NCI-H526 (cell line): ENCODE measurements at places on chromosomes 1 and 21.

DNA sequence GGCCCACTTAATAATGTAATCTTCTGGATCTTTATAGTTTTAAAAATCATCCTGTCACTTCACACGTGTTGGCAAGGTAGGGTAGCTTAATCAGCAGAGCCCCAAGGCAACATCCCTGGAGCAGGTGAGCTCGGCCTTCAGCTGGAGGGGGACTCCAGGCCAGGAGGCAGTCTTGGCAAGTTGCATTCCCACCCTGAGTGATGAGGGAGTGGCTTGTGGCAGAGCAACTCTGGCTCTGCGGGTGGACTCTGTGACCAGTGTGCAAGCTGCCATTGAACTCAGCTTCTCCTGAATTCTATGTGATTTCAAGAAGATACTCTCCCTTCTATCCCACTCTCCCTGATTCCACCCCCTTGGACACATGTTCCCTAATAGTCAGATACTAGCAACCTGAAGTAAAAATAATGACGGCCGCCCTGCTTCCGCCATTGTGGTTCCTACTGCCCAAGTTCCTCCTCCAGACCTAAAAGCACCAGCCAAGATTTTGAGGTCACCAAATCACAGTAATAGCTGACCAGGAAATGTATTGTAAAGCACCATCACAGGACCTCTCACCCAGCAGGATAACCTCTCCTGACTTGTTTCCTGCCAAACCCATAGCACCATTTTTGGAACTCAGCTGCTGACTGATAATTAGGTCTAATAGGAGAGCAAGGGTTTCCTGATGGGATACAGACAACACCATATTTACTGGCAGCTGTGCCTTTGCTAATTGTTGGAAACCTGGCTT is 11.5 kb upstream of the LYST start:
- no peak for DNase-seq

DNA sequence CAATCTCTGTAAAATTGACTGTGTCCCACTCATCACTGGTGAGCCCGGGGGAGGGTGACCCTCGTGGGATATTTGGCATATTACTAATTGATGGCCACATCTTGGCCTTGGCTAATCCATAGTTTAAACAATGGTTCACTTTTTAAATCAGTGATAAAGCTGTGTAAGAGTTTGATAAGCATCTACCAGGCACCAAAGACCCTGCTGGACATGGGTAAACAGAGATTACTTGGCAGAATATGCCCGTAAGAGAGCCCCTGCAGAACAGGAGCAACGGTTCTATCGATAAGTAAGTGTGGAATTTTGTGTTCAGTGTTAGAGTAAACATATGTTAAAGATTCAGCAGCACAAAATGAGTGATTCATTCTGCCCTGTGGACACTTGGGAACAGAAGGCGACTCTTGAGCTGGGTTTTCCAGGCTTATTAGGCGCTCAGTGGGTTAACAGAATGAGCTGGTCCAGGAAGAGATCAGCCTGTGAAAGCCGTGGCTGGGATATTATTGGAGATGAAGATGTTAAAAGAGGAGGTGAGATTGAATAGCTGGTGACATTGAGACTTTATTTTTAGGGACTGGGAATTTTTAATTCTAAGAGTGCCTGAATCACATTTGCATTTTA is 55.9 kb downstream of the CNST start:
- no peak for DNase-seq

DNA sequence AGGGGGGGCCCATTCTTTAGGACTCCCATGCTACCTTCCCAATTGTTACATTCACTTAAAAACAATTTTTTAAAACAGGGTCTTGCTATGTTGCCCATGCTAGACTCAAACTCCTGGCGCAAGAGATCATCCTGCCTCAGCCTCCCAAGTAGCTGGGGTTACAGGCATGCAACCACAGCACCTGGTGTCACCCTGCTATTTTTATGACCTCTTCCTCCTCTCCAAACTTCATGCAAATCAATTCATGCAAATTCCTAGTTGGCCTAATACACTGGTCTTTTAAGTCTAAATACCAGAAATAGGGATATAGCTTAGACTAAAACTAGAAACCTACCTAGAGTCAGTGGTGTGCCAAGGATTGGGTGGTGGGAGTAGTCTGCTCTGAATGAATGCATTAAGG is 30.1 kb downstream of the CDKN2C start:
- peak; percentile 85 for DNase-seq

- no peak for DNase-seq
These were observed 105.4 kb downstream of the SLC45A1 start for GRCh38 chr1:8423269-8423691.

GRCh38 chr1:70066711-70067110 is 138.7 kb downstream of the LRRC40 start:
- DNase-seq, result no peak

DNA sequence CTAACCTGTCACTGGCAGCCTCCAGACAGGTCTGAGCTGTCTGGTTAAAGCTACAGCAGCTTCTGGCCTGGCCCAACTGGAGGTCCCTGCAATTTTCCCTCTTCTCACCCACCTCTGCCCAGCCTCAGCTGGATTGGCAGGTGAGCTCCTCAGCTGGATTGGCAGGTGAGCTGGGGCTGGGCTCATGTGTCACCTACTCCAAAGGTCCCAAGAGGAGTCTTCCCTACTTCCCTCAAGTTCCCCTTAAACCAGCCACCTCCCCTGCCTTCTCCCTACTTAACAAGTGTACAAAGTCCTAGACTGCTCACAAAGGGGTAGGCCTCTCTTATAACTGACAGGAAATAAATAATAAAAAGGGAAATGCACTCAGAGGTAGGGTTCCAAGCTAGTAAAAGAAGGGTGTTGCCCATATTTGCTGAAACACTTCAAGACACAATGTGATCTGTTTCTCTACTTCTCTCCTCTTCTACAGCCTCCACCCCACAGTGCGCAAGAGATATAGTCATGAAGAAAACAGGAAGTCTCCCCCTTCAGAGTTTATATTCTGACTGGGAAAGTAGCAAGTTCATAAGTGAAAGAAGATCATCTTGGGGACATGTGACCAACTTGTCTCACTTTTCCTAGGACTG is at the start of gene GPA33:
Gene GPA33, minus strand, starts transcription at position 64 of the 629 bp plus-strand sequence. CDS start 90 bp downstream, outside the sequence.
- no peak for DNase-seq

GRCh38 chr1:85109475-85109874 is 61.2 kb upstream of the MCOLN3 start:
- peak; percentile 15 for DNase-seq

DNA sequence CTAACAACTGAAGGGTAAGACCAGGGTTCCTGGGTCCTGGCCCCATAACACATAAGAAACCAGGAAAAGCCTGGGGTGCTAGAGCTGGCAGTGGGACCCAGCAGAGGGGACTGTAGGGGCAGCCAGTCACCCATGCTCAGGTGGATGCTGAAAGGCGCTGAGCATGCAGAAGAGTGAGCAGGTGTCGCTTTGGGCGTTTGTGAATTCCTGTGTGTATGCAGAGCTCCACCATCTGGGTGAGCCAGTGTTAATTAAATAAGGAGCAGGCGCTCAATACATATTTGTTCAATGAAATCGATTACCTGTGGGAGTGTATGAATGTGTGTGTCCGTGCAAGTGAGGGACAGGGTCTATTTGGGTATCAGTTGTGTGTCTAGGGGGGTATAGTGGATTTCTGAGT is 499 bp downstream of the C1QA start:
- DNase-seq, result no peak

- no peak for DNase-seq
These were observed 53.0 kb downstream of the IER5 start for GRCh38 chr1:181141431-181141910.

DNA sequence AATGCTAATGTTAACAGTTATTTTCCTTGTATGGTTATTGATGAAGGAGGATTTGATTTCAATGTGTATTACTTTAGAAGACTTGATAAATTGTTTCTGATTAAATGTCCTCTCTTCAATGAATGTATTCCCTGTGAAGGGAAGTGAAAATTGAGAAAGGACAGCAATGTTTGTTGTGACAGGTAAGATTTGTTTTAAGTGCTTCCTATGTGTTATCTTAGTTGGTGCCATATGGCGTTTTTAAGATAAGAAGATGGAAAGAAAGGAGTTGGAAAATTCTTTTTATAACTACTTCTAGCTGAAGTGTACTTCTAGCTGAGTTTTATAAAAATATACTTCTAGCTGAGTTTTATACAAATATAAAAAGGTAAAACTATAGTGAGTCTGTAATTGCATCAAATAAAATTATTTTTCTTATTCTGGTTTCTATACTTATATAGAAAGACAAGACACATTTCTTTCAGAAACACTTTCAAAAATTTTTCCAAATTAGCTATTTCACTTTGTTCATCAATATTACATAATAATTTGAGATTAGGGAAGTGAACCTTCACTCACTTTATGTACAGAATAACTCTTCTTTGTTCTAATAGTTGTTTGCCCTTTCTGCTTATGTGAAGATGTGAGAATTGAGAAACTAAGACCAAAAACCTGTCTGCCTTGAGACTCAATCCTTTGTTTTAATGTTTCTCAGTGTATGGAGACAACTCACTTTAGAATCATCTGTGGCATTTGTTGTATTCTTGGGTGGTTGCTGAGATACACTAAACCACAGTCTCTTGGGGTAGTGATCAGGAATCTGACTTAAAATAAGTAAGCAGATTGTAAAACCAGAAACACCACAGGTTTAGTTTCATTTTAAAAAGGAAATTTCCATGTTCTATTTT is 382.9 kb upstream of the B3GALT2 start:
- DNase-seq, result no peak

DNA sequence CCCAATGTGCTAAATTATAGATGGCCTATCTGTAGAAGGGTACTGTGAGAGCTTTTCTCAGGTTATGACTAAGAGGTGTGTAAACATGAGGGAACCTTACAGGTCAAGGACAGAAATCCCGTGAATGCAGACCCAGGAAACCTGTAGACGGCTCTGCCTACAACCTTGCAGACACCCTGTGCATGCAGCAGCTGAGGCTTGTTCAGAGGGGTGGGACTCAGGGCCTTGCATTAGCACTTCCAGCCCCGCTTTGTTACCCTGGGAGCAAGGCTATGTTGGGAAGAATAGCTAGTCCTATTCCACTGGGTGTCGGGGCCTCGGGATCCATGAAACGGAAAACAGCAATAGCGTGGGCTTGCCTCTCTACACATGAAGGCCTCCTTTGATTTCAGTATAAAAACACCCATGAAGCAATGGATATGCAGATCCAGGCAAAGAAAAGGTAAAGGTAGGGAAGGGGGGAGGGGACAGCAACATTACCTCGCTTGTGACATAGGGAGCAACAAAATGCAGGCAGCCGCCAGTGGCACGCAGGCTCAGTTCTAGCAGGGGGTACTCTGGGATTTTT is 9.5 kb upstream of the NDUFS5 start:
- no peak for DNase-seq

GRCh38 chr1:209109001-209109785 is 474.3 kb upstream of the CAMK1G start:
- DNase-seq, result no peak

- peak; percentile 83 for DNase-seq
These were observed 70.8 kb upstream of the CASZ1 start for GRCh38 chr1:10867138-10867721.

- DNase-seq, result no peak
These were observed 37.4 kb downstream of the BTBD8 start for GRCh38 chr1:92117526-92117925.

DNA sequence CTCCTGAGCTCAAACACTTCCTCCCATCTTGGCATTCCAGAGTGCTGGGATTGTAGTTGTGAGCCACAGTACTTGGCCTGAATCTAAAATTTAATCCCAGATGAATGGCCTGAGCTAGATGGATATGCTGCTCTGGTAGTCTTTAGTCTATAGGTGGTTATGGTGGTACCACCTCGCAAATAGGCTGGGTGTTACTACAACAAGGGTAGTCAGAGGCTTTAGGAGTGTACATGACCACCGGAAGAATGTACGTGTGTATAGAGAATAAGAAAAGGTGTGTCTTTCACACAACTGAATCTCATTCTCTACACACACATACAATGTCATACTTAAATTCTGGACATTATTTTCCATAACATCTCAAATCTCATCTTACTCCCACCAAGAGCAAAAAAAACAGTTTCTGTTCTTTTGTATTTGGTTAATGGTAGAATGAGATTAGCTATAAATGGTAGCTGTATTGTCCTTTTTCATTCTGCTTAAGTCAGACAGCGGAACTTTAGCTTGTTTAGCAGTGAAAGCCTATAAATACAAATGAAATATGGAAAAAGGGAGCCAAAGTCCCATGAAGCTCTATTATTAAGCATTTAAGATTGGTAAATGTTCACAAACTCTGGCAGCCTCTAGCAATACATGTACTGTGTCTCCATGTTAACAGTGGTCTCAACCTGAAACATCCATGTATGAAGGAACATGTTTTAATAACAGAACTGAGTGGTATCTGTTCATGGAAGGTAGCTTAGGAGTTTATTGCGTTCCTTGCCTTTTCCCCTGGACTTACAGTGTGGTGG is 16.2 kb downstream of the CAP1 start:
- no peak for DNase-seq

GRCh38 chr1:119611701-119612113 is 36.4 kb downstream of the ZNF697 start:
- peak; percentile 91 for DNase-seq

DNA sequence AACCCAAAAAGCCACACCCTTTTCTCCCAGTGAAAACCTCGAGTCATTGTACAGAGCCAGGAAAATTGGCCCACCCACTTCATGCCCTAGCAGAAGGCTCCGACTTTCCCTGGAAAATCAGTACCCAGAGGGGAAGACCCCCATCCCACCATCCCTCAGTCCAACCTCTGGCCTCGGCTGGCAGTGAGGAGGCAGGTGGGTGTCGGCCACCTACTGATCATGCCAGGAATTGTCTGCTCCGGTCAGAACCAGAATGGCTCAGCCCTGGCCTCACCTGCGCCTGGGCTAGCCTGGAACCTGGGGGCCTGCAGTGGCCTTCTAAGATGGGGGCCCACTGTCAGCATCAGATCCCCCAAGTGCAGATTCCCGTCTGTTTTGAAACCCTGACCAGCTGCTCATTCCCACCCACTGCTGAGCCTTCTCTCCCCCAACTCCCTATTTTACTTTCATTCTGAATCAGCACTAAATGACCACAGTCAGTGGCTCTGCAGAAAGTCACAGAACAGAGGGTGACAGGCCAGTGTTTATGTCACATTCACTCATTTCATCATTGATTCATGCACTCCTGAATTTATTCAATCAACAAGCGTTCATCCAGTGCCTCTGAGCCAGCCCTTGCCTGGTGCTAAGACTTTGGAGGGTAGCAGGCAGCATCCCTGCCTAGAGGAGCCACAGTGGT is 3.0 kb upstream of the S100A9 start:
- DNase-seq, result no peak

- DNase-seq, result no peak
These were observed 159.0 kb upstream of the COL6A1 start for GRCh38 chr21:45822429-45823099.

DNA sequence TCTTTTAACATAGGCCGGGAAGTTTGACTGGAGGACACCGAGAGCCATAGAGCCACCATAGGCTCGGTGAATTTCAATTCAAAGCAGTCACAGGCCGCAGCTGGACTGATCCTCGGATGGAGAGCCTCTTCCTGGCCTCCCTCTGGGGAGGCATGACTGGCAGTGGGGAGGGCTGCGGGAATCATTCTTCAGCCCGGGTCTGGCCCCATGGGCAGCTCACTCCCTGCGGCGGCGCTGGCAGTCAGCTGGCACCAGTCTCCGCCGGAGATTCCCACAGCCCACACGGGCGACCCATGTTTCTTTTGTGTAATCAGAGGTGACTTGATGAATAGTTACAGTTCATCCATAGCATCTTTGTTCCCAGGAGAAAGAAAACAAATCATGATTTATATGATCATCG is 10.6 kb downstream of the ESPN start:
- no peak for DNase-seq

GRCh38 chr1:80441664-80442063 is 1359.1 kb upstream of the ADGRL2 start:
- DNase-seq, result no peak
